ENCODE measurements at places on chromosomes 11 and 22.

DNA sequence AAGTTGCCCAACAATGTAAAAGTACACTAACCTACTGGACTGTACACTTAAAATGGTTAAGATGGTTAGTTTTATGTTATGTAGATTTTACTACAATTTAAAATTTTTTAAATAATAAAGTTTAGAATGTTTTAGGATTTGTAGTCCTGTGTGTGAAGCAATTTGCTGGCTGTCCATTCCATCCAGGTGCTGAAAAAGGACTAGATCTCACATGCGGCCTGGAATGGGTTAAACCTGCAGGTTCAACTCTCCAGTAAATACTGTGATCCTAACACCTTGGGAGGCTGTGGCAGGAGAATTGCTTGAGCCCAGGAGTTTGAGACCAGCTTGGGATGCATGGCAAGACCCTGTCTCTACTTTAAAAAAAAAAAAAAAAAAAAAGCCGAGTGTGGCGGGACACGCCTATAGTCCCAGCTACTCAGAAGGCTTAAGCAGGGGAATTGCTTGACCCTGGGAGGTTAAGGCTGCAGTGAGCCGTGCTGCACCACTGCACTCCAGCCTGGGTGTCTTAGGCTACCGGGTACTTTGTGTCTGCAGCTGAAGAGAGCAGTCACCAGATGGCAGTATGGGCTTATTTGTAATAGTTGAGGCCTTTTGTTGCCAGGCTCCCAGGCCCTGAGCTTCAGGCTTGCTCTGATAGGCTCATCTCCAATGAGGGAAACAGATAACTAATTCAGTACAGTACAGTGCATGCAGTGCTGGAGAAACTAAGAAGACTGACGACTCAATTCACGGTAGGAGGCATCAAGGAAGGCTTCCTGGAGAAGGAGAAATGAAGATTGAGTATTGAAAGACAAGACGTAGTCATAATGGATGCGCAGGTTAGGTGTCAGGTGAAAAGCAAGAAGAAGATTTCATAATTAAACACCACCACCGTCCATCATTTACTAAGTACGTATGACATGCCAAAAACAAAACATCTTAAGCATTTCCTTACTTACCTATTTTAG is 64.7 kb upstream of the ASPHD2 start:
- H3K27me3 ChIP-seq: no peaks in the 10 kb centered on the region
- no peak overlapping the region for H3K27ac ChIP-seq
- DNase-seq: peak; percentile 68

DNA sequence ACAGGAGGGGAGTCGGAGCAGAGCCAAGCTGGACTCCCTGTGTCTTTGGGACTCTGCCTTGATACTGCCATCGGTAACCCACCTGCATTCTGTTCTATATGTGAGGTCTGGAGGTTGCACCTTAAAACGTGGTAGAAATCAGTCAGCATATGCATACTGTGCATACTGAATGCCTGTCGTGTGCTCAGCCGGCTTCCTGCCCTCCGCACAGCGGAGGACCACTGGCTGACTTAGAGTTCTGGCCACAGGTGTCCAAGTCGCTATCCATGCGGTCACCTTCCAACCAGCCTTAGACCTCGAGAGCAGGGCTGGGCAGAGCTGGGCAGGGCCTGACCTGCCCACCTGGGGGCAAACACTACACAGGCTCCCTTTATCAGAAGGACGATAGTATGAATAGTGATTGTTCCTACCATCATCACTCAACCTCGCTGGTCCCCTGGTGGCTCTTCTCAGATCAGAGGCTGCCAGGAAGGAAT is 3.8 kb downstream of the TBC1D10C start:
- DNase-seq: peak; percentile 17
- H3K4me3 ChIP-seq: peak overlapping the region; percentile 86
- peak overlapping the region; percentile 89 for H3K27ac ChIP-seq

GRCh38 chr11:123328281-123328867 is 101.7 kb upstream of the GRAMD1B start:
- no peak overlapping the region for H3K27ac ChIP-seq
- H3K36me3 ChIP-seq: no peaks in the 10 kb centered on the region
- no peak overlapping the region for H3K4me3 ChIP-seq
- no peak for DNase-seq

DNA sequence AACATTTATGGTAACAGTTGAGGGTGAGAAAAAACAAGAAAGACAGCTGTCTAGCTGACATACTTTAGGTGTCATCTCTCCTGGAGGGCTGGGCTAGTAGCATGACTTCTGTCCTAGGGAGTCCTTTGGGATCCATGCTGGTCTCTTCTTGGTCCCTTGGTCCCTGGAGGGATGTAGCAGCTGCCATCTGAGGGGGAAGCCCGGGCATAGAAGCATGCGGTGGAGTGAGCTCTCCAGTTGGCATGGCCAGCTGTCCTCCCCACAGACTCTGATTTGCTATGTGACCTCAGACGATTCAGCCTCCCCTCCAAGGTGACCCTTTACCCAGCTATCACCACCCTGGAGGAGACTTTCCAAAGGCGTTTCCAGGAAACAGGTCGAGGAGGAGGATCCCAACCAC is 28.7 kb downstream of the POU2F3 start:
- no peaks in the 10 kb centered on the region for H3K4me1 ChIP-seq
- no peak overlapping the region for H3K27ac ChIP-seq
- no peaks in the 10 kb centered on the region for H3K36me3 ChIP-seq
- no peak overlapping the region for H3K4me3 ChIP-seq

DNA sequence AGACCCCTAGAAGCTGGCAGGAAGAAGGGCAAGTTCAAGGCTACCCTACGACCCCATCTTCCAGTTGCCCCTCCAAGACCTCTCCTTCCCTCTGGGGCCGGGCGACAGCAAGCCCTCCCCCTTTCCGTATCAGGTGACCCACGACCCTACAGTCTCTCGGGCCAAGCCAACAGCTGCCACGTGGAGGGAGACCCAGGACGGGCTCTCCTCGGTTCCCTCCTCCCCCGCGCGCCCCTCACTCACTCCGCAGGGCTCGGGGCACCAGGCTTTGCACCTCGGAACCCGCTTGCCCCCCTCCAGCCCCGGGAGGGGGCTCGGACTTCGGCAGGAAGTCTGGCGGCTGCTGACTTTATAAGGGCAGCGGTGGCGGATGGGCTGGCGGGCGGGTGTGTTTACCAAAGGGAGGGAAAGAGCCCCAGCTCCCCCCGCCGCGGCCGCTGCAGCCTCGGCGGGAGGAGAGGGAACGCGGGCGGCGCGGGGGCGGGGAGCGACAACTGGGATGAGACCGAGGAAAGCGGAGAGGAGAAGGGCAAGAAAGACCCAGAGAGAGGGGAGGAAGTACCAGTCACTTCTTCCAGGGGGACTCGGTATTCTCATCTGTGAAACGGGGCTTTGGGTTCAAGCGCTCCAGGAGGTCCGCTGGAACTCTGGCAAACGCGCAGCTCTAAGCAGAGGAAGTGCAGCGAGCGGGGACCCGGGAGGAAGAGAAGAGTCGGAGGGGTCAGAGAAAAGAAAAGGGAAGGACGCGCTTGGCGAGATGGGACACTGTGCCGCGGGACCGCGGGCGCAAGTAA is 767 bp downstream of the SLC43A1 start:
- peaks cover 28% of the 10 kb centered on the region for H3K4me1 ChIP-seq
- no peaks in the 10 kb centered on the region for H3K36me3 ChIP-seq
- H3K27me3 ChIP-seq: peaks cover 23% of the 10 kb centered on the region

DNA sequence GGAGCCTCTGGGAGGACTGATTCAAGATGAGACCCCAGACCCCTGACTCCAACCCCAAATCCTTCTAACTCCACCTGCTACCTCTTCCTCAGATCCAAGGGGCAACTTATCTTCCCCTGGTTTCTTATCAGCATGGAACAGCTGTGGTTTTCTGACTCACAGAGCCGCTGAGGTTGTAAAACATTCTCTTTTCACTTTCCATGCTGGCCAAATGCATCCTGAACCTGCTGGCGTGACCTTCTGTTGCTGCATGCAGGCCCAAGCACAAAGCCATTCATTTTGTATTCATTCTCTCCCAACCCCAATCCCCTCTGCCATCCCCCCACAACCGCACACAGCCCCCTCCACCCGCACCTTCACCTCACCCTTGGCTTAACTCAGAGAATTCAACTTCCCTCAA is 70.3 kb downstream of the SEZ6L start:
- no peaks in the 10 kb centered on the region for H3K4me1 ChIP-seq
- peaks cover 14% of the 10 kb centered on the region for H3K27me3 ChIP-seq

DNA sequence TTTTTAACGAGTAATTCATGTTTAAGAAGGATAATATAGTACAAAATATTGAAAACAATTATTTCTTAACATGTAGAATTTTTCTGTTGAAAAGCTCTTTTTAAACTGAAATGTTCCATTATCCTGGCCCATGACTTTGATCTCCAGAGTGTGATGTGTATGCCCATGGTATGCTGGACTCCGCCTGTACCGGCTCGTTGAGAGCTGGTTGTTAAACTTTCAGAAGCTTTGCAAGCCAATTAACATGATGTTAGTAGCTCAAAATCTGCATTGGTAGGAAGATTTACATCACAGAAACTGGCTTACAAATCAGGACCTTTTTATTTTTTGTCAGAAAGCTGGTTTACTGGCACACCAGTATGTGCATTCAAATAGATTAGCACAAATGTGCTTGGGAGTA is 15.0 kb downstream of the SIK2 start:
- no peaks in the 10 kb centered on the region for H3K4me1 ChIP-seq
- no peak for DNase-seq
- H3K27ac ChIP-seq: no peak overlapping the region
- no peaks in the 10 kb centered on the region for H3K27me3 ChIP-seq

GRCh38 chr11:132251061-132251460 is 880.6 kb downstream of the NTM start:
- H3K4me3 ChIP-seq: no peak overlapping the region
- H3K27me3 ChIP-seq: no peaks in the 10 kb centered on the region
- no peak overlapping the region for H3K27ac ChIP-seq
- no peaks in the 10 kb centered on the region for H3K36me3 ChIP-seq
- H3K4me1 ChIP-seq: no peaks in the 10 kb centered on the region
- DNase-seq: no peak

DNA sequence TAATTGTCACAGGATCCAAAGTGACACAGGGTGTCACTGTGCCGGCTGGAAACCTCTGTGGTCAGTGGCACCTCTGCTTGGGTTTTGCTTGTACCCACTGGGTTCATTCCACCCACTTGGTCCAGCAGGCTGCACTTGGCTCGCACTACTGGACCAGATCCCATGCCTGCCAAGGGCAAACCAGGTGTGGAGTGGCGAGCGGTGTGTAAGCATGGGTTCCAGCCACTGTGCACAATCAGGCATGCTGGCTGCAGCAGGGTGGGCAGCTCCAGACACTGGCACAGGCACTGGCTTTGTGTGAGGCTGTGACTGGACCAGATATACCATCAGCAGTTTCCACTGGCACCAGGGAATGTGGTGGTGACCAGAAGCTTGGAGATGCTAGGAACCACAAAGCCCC is 261.4 kb downstream of the KCNA4 start:
- no peak overlapping the region for H3K4me3 ChIP-seq
- H3K4me1 ChIP-seq: no peaks in the 10 kb centered on the region
- H3K27ac ChIP-seq: no peak overlapping the region
- H3K36me3 ChIP-seq: no peaks in the 10 kb centered on the region

DNA sequence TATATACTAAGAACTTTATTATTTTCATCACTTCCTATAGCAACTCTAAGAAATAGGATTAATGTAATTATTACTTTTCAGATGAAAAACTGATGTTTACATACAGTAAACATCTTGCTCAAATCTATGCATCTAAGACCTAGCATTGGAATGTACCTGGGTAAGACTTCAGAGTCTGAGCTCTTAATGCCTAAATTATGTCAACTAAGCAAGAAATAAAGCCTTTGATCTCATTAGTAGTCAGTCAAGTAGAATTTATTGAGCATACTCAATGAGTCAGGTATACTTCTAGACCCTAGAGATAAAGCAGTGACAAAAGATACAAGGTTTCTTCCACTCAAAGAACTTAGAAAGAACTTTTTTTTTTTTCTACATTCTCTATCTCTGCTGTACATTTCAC is 16.7 kb upstream of the OR51Q1 start:
- H3K27me3 ChIP-seq: peaks cover 9% of the 10 kb centered on the region
- no peak for DNase-seq
- no peaks in the 10 kb centered on the region for H3K36me3 ChIP-seq
- no peak overlapping the region for H3K4me3 ChIP-seq
- H3K4me1 ChIP-seq: no peaks in the 10 kb centered on the region

- no peak overlapping the region for H3K4me3 ChIP-seq
- H3K27me3 ChIP-seq: peaks cover 4% of the 10 kb centered on the region
- H3K36me3 ChIP-seq: no peaks in the 10 kb centered on the region
- no peaks in the 10 kb centered on the region for H3K4me1 ChIP-seq
- H3K27ac ChIP-seq: no peak overlapping the region
These were observed 62.5 kb downstream of the KCNQ1 start for GRCh38 chr11:2507212-2507901.

DNA sequence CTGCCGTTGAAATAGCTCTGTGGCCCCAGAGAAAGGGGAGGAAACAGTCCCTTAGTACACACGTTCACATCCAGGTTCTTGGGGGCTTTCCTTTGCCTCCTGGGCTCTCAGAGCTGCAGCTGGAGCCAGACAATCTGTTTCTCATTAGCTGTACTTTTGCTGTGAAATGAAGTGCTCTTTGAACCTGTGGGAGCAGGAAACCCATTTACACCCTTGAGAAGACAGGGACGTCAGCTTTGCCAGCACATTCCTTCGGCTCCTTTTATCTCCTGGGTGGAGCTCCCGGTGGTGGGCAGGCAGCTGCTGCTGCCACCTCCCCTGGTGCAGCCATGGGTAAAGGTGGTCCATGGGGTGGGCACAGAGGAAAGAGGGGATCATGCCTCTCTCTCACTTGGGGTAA is 80.6 kb upstream of the TIMP3 start:
- H3K27me3 ChIP-seq: no peaks in the 10 kb centered on the region
- peak; percentile 70 for DNase-seq
- H3K27ac ChIP-seq: peak overlapping the region; percentile 88
- no peaks in the 10 kb centered on the region for H3K36me3 ChIP-seq

- no peaks in the 10 kb centered on the region for H3K4me1 ChIP-seq
- no peaks in the 10 kb centered on the region for H3K27me3 ChIP-seq
- H3K36me3 ChIP-seq: no peaks in the 10 kb centered on the region
- no peak overlapping the region for H3K4me3 ChIP-seq
- no peak overlapping the region for H3K27ac ChIP-seq
These were observed 327.4 kb upstream of the SYN3 start for GRCh38 chr22:33385611-33386010.

DNA sequence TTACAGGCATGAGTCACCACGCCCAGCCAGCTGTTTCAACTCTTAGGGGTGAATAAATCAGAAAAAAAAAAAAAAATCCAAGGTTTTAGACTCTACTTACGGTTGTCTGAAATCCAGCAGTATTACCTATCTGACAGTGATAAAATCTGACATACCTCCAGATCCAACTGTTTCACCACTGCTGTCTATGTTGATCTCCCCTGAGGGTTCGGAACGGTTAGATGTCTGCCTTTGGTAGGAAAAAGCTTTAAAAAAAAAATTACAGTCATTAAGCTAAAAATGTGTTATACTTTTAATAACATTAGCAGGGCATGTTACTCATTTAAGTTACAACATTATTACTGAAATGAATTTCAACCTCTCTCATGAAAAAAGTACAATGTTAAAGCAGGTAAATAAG is 21.1 kb downstream of the NCAPD3 start:
- H3K4me3 ChIP-seq: no peak overlapping the region
- H3K4me1 ChIP-seq: no peaks in the 10 kb centered on the region
- peaks cover 100% of the 10 kb centered on the region for H3K36me3 ChIP-seq
- H3K27ac ChIP-seq: no peak overlapping the region
- H3K27me3 ChIP-seq: no peaks in the 10 kb centered on the region

GRCh38 chr11:21511835-21512440 is 680.9 kb upstream of the ANO5 start:
- H3K4me3 ChIP-seq: no peak overlapping the region
- H3K27ac ChIP-seq: no peak overlapping the region
- no peaks in the 10 kb centered on the region for H3K36me3 ChIP-seq
- no peaks in the 10 kb centered on the region for H3K4me1 ChIP-seq

Measured in DND-41 (cell line).